Stimulated activated CD8-positive, alpha-beta memory T cell treated with anti-CD3 and anti-CD28 coated beads, Interleukin-4, amount 100 ng/mL, for 24 hours (primary cell): ENCODE measurements at places on chromosomes 3 and 15.

- DNase-seq = no peak
Observed at GRCh38 chr15:60591496-60592370, 112.8 kb upstream of the ICE2 start.

- DNase-seq = no peak
Observed at GRCh38 chr3:16789344-16790120, 95.2 kb upstream of the PLCL2 start.

DNA sequence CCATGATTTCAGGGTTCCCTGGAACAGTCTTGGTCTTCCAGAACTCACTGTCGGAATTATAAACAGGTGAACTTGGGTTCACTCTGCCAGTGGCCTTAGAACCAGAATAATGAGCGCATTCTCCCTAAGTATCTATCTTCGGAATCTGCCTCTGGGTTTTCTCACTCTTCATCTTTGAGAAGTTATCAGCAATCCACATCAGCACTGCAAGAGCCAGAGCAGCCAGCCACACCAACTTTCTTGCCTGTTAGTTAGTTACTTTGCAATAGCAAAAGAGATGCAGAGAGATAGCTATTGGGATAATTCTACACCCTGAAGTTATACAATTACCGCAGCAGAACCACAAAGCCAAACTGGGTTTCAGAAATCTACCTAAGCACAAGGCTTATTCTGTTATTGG lies 25.8 kb downstream of the GLB1 start:
- DNase-seq = no peak

GRCh38 chr3:170730071-170730812 lies 139.8 kb downstream of the RPL22L1 start:
- DNase-seq = no peak
